CD4-positive, alpha-beta T cell (primary cell): ENCODE measurements at places on chromosomes 12 and 14. TPM values are rescaled to one million over a fixed set of nuclear protein-coding genes. Genes with fewer than 3 reads are reported as not detected.

DNA sequence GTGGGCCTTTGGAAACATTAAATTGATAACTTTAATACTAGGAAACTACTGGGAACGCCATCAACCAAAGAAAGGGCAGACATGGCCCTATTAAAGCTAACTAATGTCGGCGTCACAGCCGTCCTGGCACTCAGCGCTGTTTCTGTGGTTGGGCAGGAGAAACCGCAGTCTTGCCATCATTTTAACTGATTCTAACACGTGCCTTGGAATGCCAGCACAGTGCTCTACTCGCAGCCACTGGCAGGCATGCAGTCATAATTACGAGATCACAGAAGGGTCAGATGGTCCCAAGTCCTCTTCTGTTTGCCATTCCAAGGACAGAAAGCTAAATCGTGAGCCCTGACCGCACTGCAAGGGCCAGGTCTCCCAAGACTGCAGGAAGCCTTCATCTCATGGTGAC, 75.2 kb downstream of the RIMBP2 start:
- no peak overlapping the region for H3K4me3 ChIP-seq
- no peaks in the 10 kb centered on the region for H3K4me1 ChIP-seq
- no peaks in the 10 kb centered on the region for H3K36me3 ChIP-seq
- no peak for DNase-seq

DNA sequence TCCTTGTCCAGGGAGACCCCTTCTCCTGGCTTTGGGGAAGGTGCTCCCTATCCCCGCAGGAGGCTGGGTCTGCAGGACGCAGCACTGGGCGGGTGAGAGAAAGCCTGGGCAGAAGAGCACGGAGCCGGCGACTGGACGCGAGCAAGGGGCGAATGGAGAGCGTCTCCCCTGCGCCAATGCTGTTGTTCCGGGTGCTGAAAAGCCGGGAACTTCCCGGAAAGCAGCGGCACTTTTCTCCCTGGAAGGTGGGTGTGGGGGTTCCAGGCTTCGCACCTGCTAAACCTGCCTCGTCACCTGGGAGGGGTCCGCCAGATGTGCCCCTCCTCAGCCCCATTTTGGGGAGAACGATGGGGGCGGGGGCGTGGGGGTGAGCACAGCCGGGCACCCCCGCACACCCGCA, 417.1 kb upstream of the TMTC1 start:
- DNase-seq = no peak
- H3K27me3 ChIP-seq = peaks cover 8% of the 10 kb centered on the region
- H3K4me3 ChIP-seq = no peak overlapping the region
- no peak overlapping the region for H3K27ac ChIP-seq
- no peaks in the 10 kb centered on the region for H3K4me1 ChIP-seq

- H3K27me3 ChIP-seq = no peaks in the 10 kb centered on the region
- no peak overlapping the region for H3K4me3 ChIP-seq
- H3K27ac ChIP-seq = no peak overlapping the region
- peaks cover 5% of the 10 kb centered on the region for H3K4me1 ChIP-seq
- no peaks in the 10 kb centered on the region for H3K36me3 ChIP-seq
Observed at GRCh38 chr14:69005432-69006148, 26.5 kb upstream of the ACTN1 start.

DNA sequence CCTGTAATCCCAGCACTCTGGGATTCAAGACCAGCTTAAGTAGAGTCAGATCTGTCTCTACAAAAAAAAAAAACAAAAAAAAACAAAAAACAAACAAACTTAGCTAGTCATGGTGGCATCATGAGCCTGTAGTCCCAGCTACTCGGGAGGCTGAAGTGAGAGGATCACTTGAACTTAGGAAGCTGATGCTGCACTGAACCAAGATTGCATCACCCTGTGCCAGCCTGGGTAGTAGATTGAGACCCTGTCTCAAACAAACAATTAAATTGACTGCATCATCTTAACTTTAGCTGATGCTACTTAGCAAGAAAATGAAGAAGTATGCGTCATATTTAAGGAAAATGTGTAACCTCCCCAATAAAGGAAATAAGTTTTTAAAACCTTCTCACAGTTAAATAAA, 136.6 kb upstream of the ATXN7L3B start:
- H3K36me3 ChIP-seq = no peaks in the 10 kb centered on the region
- no peak for DNase-seq

DNA sequence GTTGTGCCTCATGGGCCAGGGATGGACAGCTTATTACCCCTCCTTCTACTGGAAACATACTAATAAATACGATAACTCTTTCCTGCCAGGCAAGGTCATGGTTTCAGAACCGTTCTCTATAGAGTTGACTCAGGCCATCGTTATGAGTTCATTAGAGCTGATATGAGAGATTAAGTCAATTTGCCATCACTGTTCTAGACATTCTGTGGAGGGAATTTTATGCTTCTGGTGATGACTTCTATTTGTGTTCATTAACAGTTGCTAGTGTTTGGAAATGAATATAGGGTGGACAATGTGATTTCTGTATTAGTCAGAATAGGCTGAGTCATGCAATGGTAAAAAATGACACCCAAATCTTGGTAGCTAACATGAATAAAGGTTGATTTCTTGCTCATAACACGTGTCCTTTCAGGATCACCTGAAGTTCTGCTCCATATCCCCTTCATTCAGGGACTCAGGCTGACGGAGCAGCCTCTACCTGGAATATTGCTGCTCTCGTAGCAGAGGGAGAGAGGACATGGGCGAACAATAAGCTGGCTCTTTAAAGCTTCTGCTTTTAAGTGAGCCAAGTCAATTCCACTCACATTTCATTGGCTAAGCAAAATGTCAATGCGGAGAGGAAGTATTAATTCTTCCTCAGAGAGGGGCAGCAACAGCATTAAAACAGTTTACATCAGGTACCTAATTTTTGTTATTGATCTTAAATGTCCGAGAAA, 18.5 kb upstream of the TBPL2 start:
- H3K4me1 ChIP-seq = no peaks in the 10 kb centered on the region
- H3K36me3 ChIP-seq = no peaks in the 10 kb centered on the region
- H3K4me3 ChIP-seq = no peak overlapping the region
- no peaks in the 10 kb centered on the region for H3K27me3 ChIP-seq

DNA sequence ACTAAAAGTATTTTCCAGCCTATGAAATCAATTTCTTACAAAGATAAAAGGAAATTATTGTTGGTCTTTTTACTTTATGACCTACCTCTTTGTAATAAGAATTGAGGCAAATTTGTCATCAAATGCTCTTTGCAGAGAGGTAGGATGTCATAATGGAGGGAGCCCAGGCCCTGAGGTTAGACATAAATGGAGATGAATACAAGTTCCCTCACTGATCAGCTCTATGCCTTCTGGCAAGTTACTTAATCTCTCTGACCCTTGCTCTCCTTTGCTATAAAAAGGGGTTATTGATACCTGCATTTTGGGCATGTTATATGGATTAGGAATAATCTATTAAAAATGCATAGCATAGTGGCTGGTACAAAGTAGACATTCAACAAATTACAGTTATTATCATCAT, 146.9 kb upstream of the KRR1 start:
- H3K4me3 ChIP-seq = no peak overlapping the region
- H3K27me3 ChIP-seq = no peaks in the 10 kb centered on the region
- H3K27ac ChIP-seq = no peak overlapping the region
- H3K4me1 ChIP-seq = no peaks in the 10 kb centered on the region

GRCh38 chr12:30962047-30962446, 35.5 kb downstream of the TSPAN11 start:
- H3K4me1 ChIP-seq = no peaks in the 10 kb centered on the region
- H3K27me3 ChIP-seq = peaks cover 7% of the 10 kb centered on the region
- no peak overlapping the region for H3K27ac ChIP-seq
- H3K36me3 ChIP-seq = no peaks in the 10 kb centered on the region
- no peak for DNase-seq
- H3K4me3 ChIP-seq = no peak overlapping the region

DNA sequence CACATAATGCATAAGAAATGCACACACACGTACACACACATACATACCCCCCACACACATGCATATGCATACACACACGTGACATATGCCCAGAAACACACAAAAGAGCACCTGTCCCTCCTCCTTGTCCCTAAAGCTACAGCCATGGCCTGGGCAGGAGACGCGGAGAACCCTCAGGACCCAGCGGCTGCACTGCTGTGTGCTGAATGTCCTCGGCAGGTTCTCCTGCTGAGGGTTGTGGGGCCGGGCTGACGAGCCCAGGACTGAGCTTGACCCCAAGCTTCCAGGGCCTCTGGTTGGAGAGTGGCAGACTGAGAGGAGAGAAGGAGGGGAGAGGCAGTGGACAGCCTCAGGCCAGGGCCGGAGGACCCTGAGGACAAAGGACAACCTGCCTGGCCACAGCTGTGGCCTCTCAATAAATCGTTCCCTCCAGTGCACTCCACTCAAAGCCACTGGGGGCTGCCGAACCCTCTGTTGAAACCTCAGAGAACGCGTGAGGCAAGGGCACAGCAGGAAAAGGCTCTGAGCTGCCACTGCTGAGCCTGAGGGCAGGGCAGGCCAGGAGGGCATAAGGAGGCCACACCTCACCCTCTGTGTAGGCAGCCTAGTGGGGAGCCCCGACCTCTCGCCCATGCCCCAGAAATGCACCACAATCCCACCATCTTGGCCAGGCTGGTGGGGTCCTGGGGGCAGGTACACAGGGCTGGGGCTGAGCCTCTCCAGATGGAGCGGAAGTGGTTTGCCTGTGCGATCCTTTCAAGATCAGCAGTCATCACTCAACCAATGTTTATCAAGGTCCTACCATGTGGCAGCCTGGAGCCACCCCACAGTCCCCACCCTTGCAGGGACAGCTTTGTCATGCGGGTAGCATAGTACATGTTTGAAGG, 3.1 kb downstream of the CACNA2D4 start:
- DNase-seq = no peak
- H3K27ac ChIP-seq = no peak overlapping the region
- no peaks in the 10 kb centered on the region for H3K36me3 ChIP-seq
- H3K4me3 ChIP-seq = no peak overlapping the region
- H3K27me3 ChIP-seq = no peaks in the 10 kb centered on the region
- peaks cover 28% of the 10 kb centered on the region for H3K4me1 ChIP-seq

Gene SLC22A17
- total RNA-seq = 21.1 TPM

Gene TSPAN19
- not detected for total RNA-seq

Gene FOXA1
- total RNA-seq = not detected
